Stimulated activated naive CD8-positive, alpha-beta T cell treated with anti-CD3 and anti-CD28 coated beads, Interleukin-15, amount 100 ng/mL, for 72 hours (primary cell): ENCODE measurements at places on chromosomes 12 and 14.

DNA sequence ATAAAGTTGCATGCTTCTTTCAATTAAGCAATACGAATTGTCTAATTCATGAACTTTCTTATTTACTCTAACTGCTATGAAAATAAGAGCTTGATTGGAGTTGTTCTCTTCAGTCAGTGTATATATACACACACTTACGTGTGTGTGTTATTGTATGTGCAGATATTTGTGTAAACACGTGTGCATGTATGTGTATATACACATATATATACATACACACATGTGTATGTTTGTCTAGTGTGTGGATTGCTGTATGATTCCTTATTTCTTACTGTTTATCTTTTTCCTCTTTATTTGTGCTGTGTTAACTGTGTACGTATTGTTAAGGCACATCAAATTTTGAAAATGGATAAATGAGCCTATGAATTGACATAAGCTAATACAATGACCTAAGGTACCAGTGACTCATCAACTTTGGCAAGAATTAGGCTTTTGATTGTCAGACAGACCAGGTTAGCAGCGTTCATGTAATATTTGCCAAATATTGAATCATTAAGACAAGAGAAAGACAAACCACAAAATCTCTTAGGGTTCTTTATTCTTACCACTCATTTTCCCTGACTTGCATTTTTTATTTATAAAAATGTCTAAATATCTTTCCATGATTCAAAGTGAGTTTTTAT is 423.9 kb downstream of the SOX5 start:
- DNase-seq = no peak

GRCh38 chr14:68817506-68818212 is 24.8 kb upstream of the ZFP36L1 start:
- DNase-seq = no peak

DNA sequence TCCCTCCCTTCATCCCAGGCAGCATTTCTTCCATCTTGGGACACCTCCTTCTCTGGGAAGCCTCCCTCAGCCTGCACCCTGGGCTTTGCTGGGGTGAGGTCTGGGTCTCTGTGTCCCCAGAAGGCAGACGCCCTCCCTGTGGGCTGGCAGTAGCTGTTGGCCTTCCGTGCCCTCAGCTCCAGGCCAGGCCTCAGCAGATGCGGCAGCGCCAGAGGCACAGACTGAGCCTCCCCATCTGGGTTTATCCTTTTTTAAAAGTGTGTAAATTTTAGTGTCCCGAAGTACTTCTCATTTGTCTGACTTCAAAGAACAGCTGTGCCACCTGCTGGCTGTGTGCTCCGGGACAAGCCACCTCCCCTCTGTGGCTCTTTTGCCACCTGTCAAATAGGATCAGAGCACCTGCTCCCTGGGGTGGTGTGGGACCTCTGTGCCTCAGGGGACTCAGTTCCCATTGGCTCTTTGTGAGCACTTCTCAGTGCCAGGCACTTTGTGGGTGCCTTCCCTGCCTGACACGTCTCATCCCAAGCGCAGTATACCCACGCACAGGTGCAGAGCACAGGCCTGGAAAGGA is 11.1 kb downstream of the EXOC3L4 start:
- DNase-seq = no peak

DNA sequence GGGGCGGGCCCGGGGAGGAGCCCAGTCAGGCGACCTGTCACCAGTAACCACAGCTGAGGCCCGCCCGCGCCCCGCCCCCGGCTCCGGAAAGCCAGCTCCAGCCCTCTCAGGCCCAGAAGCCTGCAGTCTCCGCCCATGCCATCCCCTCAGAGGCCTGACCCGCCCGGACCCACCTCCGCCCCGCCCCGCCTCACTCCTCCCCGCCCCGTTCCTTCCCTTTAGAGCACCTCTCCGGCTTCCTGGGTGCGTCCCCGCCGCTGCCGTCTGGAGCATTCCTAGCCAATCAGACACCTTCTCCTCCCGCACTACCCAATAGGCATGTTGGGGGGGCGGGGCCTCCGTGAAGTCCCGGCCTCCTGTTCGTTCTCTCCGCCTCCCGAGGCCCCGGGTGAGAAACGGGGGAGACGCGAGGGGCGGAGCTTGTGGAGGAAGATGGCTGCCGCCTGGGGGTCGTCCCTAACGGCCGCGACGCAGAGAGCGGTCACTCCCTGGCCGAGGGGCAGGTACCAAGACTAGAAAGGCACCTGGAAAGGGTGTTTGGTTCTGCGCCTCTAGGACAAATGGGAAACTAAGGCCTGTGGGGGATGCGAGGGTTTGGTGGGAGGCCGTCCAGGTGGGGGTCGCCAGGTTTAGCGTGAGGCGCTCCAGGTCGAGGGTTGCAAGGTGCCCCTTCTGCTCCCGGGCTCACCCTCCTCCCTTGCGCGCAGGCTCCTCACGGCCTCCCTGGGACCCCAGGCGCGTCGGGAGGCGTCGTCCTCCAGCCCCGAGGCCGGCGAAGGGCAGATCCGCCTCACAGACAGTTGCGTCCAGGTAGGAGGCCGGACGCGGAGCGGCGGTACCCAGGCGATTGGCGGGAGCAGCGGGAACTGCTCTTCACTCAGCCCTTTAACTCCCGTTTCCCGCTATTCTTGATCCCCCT is at the start of gene ISCA2:
Gene ISCA2, plus strand, starts transcription at position 423 of the 919 bp plus-strand sequence. Its CDS starts 10 bp downstream, at position 433.
- DNase-seq = peak; percentile 99

GRCh38 chr12:20446836-20447235 is 78.5 kb downstream of the PDE3A start:
- no peak for DNase-seq

DNA sequence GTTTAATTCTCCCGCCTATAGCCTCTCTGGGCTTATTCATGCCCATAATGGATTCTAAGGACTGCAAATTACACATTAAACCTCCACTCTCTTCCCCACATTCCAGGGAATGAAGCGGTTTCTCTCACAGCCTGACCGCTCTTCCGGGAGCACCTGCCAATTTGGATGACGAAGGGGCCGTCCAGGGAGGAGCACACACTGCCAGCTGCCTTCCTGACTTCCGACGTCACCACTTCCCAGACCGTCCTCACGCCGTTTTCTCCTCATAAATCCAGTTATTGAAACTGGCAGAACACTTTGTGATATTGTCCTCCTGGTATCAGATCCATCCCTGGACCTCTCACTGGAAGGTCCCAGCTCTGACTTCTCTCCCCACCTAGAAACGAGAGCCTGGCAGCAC is 87.6 kb downstream of the GCH1 start:
- no peak for DNase-seq

- DNase-seq = peak; percentile 50
Measured at GRCh38 chr12:66107451-66107915, 23.1 kb downstream of the LLPH start.

DNA sequence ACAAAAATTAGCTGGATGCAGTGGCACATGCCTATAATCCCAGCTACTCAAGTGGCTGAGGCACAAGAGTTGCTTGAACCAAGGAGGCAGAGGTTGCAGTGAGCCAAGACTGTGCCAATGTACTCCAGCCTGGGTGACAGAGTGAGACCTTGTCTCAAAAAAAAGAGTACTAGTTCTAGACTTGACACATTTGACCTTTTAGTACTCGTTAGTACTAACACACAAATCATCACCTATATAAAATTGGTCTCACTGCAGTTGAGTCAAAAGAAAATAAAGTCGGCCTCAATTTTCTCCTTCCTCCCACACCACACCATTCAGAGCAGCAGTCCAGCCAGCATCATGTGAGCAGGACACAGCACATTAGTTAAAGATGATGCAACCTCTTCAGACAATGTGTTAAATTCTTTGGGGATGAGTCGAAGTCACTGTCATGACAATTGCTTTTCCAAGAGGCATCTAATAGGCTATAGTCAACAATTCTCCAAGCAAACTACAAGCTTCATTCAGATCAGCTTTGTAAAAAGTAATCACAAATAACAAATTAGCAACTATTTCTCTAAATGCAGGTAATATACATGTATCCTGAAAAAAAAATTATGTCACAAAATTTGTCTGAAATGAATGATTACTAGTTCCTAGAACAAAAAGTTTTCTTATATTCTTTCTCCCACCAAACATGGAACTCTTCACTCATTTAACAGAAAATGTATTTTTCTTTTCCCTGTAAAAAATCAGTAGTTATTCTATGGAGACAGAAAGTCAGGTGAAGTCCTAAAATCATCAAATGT is 55.6 kb downstream of the CLIP1 start:
- DNase-seq = no peak

- DNase-seq = no peak
Measured at GRCh38 chr12:107560165-107560898, 125.3 kb upstream of the PWP1 start.

GRCh38 chr12:7352661-7353060 is 48.8 kb downstream of the ACSM4 start:
- no peak for DNase-seq

- DNase-seq = peak; percentile 30
Measured at GRCh38 chr14:74583689-74584434, 28.2 kb downstream of the LTBP2 start.

- DNase-seq = no peak
Measured at GRCh38 chr14:68403191-68404145, 389.4 kb downstream of the ZFP36L1 start.

DNA sequence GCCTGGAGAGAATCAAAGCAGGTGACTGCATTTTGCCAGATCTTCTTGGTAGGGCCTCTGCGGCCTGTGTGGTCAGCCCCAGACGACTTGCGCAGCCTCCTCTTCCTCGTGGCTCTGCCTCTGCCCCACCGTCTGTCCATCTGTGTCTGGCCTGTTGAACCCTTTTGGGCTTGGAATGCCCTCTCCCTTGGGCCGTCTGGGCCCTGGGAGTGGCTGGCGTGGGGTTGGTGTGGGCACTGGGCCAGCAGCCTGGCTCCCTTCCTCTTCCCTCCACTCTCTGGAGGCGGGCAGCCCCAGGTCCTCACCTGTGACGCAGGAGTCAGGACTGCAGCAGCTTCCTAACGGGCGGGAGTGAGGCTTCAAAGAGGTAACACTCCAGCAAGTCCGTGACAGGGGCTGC is 9.7 kb upstream of the CCDC197 start:
- no peak for DNase-seq

DNA sequence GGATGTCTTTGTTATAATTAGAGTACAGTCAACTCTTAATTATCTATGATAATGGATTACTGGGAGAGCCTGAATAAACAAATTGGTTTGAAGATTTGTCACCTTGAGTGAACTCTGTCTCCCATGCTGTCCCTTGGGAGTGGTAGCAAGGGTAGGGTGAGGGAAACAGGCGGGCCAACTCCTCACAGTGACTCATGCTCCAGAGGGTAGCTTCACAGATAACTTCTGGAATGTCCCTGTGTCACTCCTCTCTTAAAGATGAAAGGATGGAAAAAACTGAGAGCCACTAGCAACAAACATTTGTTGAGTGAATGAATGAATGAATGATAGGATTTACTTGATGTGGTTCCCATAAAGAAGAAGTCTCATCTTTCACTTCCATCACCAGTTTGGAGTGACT is 53.5 kb downstream of the RASSF9 start:
- no peak for DNase-seq

DNA sequence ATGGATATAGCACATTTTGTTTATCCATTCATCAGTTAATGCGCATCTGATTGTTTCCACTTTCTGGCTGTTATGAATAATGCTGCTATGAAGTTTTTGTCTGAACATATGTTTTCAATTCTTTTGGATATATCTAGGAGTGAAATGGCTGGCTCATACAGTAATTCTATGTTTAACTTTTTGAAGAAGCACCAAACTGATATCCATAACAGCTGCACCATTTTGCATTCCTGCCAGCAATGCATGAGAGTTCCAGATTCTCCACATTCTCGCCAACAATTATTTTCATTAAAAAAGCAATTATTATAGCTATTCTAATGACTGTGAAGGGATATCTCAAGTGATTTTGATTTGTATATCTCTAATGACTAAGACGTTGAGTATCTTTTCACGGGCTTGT is 89.9 kb upstream of the PPP4R3A start:
- DNase-seq = no peak

DNA sequence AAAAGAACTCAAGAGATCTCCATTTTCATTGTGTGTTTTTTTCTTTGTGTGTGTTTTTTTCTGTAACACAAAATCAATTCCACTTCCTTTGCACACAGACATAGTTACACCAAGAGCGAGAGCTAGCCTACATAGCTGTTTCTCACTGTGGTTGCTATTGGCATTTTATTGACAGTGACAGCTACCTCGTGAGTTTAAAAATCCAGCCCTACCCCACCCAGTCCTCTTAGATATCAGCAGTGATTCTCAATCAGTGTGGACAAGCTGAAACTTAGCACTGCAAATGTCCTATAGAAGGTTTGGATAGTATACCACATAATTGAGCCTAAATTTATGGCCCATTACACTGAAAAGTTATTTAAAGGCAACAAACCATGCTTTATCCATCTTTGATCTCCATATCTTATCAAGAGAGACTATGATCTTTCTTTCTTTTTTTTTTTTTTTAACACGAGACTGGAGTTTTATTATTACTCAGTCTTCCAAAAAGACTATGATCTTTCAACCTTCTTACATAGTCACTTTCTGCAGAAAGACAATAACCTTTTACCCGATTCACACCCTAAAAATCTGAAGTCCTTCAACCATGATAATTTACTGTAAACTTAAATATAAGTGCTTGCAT is 46.8 kb downstream of the ATP2B1 start:
- DNase-seq = no peak

GRCh38 chr14:100643426-100643825 is 56.2 kb upstream of the BEGAIN start:
- DNase-seq = no peak

DNA sequence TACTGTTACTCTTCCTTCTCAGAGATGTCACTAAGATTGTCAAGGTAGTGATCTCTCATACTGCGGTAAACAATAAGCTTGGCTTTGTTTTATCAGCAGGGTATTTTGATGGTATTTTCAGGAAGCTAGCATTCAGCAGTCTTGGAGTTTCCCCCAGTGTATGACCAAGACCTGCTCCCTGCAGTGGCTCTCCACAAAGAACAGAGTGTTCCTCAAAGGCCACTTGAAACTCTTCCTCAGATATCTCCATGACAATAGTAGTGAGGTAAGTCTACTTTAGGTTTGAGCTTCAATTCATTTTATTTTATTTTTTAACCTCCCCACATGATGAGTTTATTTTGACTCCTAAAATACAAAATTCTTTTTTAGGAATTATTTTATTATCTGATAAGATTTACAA is 74.0 kb upstream of the G2E3 start:
- no peak for DNase-seq

DNA sequence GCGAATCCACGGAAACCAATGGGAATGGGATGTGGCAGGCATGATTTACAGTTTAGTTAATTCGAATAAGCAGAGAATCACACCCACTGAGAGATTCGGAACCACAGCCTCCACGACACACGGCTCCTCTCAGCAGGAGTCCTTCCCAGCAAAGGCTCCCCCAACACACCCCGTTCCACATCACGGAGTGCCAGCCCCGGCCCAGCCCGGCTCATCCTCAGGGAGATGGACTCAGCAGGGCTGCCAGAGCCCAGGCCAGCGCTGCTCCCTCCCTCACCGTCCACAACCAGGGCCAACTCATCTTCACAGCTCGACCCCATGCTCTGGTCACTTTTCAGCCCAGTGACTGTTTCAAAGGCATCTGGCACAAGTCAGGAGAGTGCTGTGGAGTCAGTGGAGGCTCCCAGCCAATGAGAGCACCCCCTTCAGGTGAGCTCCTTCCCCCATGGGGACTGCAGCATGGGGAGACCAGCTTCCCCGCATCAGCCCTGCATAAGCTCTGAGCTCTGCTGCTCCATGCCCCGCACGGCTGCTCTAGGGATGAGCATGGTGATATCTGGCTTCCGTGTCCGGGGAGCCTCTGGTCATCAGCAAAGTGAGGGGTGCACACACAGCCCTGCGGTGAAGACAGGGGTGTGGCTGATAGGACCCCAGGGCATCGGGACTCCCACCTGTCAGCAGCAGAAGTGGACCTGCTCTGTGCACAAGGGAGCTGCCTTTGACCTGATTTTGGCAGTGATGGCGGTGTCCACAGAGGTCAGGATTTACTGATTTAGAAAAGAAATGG is 238.8 kb upstream of the SFSWAP start:
- DNase-seq = no peak

GRCh38 chr12:26628234-26628633 is 204.8 kb downstream of the ITPR2 start:
- no peak for DNase-seq
